ENCODE measurements at places on chromosomes 5 and 9.

DNA sequence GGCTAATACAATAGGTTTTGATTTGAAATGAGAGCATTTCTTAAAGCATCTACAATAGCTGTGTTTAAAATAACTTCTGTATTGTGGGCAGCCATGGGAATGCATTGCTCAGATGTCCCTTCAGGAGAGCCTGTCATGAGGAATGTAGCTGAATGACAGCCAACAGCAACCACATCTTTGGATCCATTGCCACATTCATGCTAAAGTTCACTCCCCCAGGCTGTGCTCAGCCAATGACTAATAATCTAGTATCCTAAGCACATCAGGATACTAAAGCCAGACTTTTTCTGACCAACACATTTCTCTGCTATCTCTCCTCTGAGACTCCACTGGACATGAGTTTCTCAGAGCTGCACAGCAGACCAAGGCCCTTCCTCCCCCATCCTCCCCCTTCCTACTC lies 45.5 kb downstream of the HTR1A start:
- DNase-seq = no peak

GRCh38 chr9:93156475-93157008 lies 22.5 kb upstream of the NINJ1 start:
- no peak for DNase-seq

- DNase-seq = no peak
Measured at GRCh38 chr9:5750569-5750968, 82.3 kb downstream of the ERMP1 start.

GRCh38 chr9:18605766-18606180 lies 131.8 kb downstream of the ADAMTSL1 start:
- DNase-seq = no peak

GRCh38 chr9:114364134-114365041 lies 23.4 kb downstream of the AKNA start:
- DNase-seq = peak; percentile 82

DNA sequence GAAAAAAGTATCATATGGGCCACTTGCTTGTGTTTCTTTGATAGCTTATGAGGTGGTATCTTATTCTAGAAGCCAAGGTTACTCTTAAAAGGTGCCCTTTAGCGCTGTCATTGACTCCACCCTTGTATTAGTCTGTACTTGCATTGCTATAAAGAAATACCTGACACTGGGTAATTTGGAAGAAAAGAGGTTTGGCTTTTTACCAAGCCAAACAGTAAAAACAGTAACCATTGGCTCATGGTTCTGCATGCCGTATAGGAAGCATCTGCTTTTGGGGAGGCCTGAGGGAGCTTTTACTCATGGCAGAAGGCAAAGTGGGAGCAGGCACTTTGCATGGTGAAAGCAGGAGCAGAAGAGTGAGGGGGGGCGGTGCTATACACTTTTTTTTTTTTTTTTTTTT lies 87.4 kb downstream of the TEK start:
- DNase-seq = no peak

DNA sequence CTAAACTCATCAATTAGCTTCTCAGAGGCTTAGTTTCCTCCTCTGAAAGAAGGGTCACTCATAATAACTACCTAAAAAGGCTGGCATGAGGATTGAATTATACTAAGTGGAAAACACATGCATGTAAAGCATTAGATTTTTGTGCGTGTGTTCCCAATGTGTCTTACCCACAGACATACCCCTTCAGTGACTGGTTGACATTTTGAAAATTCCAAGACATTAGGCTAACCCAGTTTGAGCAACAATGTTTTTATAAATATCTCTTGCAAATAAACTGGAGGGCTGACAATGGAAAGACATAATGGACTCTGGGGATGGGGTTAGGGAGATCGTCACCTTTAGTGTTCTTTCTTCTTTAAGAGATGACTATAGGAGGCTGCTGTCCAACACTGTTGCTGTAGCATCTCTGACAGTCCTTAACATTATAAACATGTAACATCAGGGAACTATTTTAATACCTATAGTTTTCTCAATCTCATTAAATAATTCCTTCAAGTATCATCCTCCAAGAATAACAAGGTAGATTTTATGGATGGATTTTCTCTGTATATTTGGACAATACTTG lies 24.3 kb downstream of the HMHB1 start:
- DNase-seq = peak; percentile 25

Data from GM03348 (cell line).